ENCODE measurements at places on chromosomes 16 and 17.
A peak's percentile ranks its signal among the peaks of the same experiment; 100 is the strongest.

DNA sequence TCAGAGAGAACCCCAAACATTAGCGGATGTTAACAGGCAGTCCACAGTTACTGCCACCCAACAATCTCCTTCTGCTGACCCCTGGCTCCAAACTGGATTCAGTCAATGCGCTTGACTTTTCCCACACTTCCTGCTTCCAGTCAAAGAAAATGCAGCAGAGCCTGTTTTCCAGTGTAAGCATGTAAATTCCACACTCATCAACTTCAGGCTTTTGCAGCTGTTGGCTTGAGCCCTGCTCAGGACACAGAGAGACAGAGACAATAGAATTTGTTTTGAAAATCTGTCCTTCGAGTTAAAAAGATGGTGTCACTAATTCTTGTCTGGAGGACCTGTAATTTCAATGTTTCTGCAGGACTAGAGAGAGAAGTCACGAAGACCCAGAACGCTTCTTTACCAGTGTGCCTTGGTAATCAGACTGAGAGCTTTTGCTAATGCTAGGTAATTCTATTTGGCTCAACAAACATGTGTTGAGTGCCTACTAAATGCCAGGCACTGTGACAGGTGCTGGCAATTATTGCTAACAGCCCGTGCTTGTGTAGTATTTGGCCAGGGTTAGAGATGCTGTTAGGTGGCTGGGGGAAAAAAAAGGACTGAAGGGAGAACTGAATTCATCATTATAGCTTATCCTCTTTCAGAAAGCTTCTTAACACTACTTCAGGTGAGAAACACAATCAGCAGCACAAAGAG is 32.5 kb downstream of the HOXB1 start:
- DNase-seq = no peak

DNA sequence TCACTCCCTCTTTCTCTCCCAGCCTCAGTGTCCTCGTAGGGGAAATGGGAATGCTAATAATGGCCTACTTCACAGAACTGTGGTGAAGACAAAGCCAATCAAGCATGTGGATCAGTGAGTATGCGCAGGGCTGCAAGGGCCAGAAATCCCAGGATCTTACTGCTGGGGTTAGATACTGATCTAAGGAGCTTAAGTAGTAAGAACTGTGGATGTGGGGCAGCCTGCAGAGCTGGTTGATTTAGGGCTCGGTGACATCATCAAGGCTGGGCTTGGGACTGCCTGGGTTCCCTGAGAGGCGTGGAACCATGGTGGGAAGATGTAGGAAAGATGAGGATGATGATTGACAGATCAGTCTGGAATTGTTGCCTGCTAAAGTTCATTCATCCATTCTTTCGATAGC is 25.6 kb downstream of the GOSR2 start:
- DNase-seq = no peak

DNA sequence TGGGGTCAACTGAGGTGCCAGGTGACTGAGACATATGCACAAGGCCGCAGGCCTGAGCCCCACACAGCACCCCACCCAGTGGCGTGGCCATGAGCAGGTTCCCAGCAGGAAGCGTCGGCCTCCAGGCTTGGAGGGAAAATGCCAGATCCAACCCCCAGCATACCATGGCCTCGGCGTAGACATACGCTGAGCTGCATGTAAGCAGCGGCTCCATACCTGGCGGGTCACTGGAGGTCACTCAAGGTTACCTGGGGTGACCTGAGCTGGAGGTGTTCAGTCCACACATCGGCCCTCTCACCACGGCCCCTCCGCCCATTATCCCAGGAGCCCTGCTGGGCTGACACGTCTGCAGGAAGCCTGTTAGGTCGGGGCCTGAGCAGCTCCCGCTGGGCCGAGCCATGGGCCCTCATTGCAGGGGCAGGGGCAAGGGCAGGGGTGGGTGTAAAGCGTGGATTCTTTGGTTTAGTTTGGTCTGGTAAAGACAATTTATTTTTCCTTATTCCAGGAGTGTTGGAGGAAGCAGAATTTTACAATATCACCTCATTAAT is 15.2 kb downstream of the KCTD5 start:
- no peak for DNase-seq

DNA sequence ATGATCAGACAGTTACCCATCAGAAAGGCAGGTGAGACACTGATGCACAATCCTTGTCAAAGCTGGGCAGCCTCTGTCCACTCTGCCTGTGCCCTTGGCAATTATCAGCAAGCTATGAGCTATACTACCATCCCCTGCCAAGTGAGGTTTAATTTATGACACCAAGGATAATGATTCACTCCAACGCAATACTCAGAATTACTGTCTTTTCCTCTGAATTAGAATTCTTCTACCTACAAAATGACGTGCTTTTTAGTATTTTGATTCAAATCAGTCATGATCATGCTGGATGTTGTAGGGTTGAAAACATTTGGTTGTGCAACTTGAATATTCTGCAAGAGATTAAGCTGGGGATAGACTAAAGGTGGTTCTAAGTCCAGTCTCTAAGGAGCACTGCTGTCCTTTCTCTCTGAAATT is 116.8 kb upstream of the SOX9 start:
- no peak for DNase-seq

- no peak for DNase-seq
These were observed 9.8 kb downstream of the STAT3 start for GRCh38 chr17:42378359-42378958.

GRCh38 chr16:83501481-83501880 is 306.3 kb upstream of the HSBP1 start:
- no peak for DNase-seq

- peak; percentile 86 for DNase-seq
These were observed 377 bp downstream of the USP32 start for GRCh38 chr17:60391471-60392041.

- DNase-seq = peak; percentile 91
These were observed at the start of gene FN3K for GRCh38 chr17:82734987-82735866. Gene FN3K, plus strand, starts transcription at chr17:82735615. Its CDS starts 22 bp downstream, at chr17:82735637.

DNA sequence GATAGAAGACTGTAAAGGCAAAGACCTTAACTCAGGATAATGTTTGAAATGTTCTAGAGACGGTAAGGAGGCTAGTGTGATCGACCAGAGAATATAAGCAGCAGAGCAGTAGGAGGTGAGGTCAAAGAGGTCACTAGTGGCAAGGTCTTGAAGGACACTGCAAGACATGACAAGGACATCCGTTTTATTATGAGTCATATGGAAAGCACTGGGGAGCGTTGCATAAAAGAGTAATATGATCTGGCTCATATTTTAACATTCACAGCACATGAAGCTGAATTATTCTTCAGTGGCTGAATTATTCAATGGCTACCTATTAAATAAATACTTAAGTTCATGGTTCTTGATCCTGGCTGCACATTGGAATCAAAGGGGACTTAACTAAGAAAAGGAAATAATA is 123.7 kb downstream of the SOX9 start:
- no peak for DNase-seq

Data from neural progenitor cell (in vitro differentiated cells).